ENCODE measurements at places on chromosomes 11 and 22.

DNA sequence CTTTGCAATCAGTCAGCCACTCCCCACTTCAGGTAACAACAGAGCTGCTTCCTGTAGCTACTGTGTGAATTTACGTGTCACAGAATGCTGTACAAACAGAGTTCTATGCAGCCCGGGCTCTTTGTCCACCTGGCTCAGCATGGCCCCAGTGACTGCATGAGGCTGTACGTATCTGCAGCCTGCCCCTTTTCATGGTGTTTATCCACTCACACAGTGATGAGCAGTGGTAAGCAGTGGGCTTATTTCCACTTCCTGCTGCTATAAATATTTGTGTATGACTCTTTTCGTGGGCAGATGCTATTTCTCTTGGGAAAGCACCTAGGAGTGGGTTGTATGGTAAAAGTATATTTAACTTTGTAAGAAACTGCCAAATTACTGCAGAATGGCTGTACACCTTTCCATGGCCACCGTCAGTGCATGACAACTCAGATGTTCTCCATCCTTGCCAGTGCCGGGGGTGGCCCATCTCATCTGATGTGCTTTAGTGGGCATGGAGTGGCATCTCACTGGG, 43.3 kb downstream of the MYEOV start:
- DNase-seq: no peak

GRCh38 chr11:103325686-103326069, 216.5 kb downstream of the DYNC2H1 start:
- DNase-seq: no peak

DNA sequence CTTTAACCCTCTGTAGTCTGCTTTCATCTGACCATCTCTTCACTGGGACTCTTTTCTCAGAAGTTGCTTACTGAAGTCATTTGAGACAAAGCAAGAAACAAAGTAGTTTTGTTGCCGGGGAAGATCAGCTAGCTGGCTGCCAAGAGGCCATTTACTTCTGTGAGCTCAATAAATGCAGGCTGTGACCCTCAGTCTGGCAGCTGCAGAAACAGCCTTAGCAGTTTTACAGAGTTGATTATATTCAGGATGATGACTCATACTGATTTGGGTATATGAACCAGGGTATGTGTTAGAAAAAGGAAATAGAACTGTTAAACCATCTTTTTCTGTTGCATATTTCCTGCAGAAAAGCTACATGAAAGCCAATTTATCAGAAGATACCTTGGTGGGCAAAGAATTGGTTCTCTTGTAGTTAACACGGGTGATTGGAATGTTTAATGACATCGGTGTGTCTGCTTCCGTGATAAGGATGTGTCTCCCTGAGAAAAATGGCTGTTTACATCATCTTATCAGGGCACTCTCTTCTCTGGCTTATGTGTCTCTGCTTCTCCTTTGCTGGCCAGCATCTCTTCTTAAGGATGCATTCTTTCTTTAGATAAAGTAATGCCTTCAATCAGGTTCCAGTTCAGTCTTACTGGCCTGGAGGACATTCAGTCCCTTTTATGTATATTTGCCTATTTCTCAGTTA, 18.5 kb downstream of the FIBIN start:
- peak; percentile 47 for DNase-seq

DNA sequence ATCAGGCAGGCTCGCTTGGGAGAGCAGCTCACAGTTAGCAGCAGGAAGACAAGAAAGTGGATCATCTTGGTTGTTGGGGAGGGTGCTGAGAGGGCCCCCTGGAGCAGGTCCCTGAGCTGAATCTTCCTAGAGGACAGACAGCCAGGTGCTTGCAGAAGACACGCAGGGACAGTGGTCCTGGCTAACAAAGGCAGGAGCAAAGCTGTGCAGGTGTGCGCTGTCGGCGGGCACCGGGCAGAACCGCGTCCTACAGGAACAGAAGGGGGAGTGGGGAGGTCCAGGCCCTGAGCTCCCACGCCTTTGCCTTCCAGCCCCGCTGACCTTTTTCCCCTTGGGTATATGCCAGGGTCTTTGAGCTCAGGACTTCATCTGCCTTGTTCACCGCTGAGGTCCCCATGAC, 30.1 kb upstream of the PARVB start:
- DNase-seq: no peak

- peak; percentile 76 for DNase-seq
These were observed 6.5 kb downstream of the LMO1 start for GRCh38 chr11:8257003-8257664.

GRCh38 chr22:50146439-50147238, 23.9 kb upstream of the PANX2 start:
- DNase-seq: peak; percentile 92

Data from Ammon's horn (tissue), 1 donor.